ENCODE measurements at places on chromosomes 16 and 17. TPM values are rescaled to one million over a fixed set of nuclear protein-coding genes. Genes with fewer than 3 reads are reported as not detected.

DNA sequence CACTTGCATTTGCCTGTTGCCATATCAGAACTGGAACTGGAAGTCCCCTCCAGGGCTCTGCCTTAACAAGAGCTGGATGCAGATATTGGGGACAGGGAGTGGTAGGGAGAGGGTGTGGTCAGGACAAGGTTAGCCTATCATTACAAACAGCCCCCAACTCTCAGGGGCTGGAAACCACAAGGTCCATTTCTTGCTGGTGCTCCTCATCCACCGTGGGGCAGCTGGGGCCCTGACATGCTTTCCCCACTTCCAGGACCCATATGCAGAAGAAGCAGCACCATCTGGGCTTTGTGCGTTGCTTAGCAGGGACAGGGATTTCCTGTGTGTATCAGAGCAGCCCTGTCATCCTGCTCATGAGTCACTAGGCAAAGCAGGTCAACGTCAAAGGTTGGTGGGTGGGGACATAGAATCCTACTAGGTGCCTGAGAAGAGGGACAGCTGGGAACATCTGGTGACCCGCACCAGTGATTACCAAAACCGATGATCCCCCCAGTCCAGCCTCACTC is 26.9 kb downstream of the RGS9 start:
- DNase-seq: no peak

GRCh38 chr17:32266389-32267301 is 1.0 kb downstream of the RHBDL3 start:
- peak; percentile 72 for DNase-seq

Gene CASKIN1
- 9.4 TPM for total RNA-seq

- DNase-seq: no peak
These were observed 585 bp downstream of the WRAP53 start for GRCh38 chr17:7688808-7689316.

Gene MVP
- 10.8 TPM for total RNA-seq

Gene SLC16A13
- total RNA-seq: 7.1 TPM

- peak; percentile 29 for DNase-seq
These were observed 448 bp downstream of the STAT5B start for GRCh38 chr17:42275527-42276358.

DNA sequence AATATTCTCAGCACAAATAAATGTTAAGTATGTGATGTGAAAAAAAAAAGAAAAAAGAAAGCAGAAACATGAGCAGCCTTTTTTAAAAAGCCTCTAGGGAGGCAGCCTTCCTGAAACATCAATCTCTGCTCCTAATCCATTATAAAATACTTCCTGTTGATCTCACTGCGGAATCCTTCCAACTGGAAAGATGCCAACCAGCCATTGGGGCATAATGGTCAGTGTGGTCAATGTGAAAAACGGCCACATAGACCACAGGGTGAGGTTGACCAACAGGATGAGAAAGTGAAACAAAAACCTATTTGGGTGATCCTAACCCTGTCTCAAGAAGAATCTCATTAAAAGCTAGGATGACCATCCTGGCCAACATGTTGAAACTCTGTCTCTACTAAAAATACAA is 26.1 kb upstream of the ABCA8 start:
- DNase-seq: no peak

Gene KRTAP3-1
- not detected for total RNA-seq

Gene C17orf78
- not detected for total RNA-seq

Gene ABCC6
- 1.8 TPM for total RNA-seq

DNA sequence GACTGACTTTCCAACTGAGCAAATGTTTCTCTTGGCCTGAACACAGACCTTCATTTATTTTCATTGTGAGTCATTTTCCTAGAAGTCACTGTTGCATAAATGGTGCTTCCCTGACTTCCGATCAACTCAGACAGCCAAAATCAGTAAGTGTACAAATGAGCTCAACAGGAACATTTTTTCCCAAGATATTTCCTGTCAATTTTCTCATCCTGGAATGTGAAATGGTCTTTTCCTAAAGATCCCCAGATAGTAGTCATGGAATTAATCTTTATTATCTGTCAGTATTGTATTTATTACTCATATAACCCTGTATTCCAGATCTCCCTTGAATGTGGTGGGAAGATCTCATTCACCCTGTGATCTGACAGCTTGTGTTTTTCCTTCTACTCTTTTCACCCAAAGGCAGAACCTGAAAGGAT is 360.3 kb upstream of the KIF2B start:
- no peak for DNase-seq

Gene HEXIM2
- 16.1 TPM for total RNA-seq

DNA sequence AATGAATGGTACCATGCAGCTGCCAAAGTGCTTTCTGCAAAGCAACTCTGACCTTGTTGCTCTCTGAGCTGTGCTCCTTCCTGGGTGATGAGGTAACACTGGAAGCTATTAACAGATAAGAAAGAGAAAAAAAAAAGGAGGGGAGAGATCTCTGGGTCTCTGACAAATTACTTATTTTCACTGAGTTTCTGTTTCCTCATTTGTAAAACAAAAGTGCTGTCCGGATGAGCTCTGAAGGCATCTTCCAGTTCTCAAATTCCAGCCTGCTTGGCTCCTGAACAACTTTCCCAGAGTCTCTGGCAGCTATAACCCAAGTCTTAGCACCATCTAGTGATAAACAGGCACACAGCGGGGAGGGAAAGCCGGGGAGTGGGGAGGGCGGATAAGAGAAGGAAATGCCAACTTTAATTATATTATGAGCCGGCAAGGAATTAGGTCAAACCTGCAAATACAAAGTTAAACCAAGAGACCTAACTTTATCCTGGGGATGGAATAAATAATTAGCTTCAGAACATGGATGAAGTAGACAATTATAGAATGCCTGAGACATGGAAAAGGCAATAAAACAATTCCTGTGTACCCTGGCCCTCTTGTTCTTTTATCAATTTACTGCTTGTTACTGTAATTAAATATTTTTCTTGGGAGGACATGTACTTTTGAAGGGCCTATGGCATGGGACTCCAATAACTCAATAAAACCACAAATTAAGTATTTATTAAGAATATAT is 61.3 kb upstream of the KIFC3 start:
- peak; percentile 64 for DNase-seq

Gene HOXB7
- total RNA-seq: 0.14 TPM

DNA sequence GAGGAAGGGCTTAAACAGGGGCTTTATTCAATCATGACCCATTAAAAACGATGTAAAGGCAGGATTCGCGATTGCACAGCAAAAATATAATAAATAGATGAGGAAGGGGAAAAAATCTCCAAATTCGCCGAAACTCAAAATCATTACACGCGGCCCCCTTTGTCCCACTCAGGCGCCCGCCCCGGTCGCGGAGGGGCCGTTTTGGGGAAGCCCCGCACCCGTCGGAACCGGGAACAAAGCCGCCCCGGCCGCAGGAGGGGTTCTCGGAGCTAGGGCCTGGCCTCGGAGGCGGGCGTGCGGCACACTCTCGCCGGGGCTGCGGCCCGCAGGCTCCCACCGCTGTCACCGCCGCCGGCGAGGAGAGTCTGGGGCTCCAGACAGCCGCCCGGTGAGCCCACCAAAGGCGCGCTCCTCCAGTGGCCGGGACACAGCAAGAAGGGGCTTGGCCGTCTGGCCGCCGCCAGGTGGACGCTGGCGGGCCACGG is 521 bp downstream of the C16orf87 start:
- DNase-seq: peak; percentile 57

GRCh38 chr17:3754458-3755334 is 31.0 kb downstream of the HASPIN start:
- DNase-seq: peak; percentile 100

GRCh38 chr16:66651474-66651765 is 45.1 kb downstream of the CMTM4 start:
- no peak for DNase-seq

DNA sequence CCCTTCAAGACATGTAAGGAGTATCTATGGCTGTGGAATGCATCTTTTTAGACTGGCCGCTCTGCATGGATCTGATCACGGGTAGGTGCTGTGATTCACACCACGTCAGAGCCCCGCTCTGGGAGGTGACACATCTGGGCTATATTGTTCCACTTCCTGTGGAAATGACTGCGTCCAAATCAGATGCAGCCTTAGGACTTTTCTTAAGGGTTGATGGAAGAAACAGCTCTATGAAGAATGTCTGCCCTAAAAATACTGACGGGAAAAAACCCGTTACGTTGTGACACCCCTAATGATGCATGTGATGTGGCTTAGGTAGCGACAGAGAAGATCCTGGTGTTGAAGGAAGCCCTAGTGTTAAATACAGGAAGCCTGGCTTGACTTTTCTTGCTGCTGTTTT is 12.2 kb downstream of the BANP start:
- DNase-seq: no peak

- no peak for DNase-seq
These were observed 73.5 kb downstream of the FOXL1 start for GRCh38 chr16:86651823-86652222.

DNA sequence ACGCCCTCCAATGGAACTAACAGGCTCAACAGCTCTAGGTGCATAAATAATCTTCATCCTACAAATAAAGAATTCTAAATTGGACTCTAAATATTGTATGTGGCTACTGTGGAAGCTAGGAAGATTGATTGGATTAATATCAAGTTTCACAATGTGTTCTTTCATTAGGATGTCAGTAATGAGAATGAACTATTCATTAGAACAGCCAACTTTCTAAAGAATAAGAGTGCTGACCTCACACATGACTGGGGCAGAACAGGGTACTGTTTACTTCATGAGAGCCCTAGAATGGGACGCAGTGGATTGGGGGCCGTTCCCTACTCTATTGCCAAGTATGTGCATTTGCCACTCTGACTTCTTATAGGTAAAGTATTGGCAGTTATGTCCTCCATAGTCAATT is 528.2 kb upstream of the RBFOX1 start:
- no peak for DNase-seq

DNA sequence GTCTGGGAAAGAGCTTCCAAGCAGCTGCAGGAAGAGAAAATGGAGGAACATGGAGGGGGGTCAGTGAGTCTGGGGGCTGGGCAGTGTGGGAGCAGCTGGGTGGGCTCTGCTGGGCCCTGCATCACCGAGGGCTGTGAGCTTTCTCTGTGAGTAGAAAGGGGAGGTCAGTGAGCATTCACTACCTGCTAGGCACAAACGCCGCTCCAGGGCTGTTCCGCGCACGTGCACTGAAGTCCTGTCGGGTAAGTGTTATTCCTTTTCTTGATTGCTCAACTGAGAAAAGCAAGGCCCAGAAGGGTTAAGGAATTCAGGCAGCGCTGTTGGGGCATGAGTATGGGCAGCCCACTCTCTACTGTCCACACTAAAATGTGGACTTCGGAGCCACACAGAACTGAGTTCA is 4.7 kb downstream of the CACNG5 start:
- no peak for DNase-seq

Gene JUP
- 103 TPM for total RNA-seq

DNA sequence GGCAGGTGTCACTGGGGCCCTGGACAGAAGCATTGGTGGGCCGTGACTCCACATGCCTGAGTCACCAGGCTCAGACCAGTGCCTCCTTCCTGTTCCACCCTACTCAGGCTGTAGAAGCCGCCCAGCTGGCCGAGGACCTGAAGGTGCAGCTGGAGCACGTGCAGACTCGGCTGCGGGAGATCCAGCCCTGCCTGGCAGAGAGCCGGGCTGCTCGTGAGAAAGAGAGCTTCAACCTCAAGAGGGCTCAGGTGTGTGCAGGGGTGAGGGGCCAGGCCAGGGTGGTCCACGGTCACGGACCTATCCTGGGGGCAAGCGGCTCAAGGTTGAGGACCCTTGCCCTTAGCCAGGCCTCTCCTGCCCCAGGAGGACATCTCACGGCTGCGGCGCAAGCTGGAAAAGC is 9.6 kb downstream of the RNF40 start:
- DNase-seq: no peak

Gene BAIAP2
- total RNA-seq: 16.9 TPM

Gene ZNF624
- 3.0 TPM for total RNA-seq

GRCh38 chr17:43324205-43324893 is 74.4 kb upstream of the ARL4D start:
- peak; percentile 46 for DNase-seq

- DNase-seq: no peak
These were observed 4.9 kb downstream of the CDH11 start for GRCh38 chr16:65116818-65117430.

DNA sequence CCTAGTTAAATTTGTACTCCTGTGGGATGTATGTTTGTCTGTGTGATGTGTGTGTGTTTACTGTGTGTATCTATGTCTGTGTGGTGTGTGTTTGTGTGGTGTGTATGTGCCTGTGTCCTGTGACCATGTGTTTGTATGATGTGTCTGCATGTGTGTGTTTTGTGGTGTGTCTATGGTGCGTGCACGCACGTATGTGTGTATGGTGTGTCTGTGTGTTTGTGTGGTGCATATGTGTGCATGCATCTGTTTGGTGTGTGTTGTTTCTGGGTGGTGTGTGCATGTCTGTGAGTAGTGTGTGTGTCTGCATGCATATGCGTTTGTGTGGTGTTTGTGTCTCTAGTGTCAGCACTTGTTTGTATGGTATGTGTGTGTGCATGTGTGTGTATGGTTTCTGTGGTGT is 174.2 kb upstream of the RBFOX1 start:
- no peak for DNase-seq

- DNase-seq: no peak
These were observed 23.8 kb downstream of the FAM222B start for GRCh38 chr17:28818819-28819221.

Gene TMEM256
- total RNA-seq: 180 TPM

DNA sequence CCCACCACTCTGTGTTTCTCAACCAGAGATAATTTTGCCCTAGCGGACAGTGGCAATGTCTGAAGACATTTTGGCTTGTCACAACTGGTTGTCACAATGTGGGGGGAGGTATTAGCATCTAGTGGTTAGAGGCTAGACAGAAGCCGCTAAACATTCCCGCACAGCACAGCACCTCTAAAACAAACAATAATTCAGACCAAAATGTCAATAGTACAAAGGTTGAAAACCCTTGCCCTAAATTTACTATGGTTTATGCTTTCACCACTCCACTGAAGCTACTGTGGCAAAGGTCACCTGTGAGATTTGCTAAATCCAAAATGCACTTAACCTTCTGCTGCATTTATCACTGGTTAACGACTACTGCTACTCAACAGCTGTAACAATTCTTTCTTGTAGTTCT is 14.1 kb downstream of the NUP88 start:
- DNase-seq: no peak

DNA sequence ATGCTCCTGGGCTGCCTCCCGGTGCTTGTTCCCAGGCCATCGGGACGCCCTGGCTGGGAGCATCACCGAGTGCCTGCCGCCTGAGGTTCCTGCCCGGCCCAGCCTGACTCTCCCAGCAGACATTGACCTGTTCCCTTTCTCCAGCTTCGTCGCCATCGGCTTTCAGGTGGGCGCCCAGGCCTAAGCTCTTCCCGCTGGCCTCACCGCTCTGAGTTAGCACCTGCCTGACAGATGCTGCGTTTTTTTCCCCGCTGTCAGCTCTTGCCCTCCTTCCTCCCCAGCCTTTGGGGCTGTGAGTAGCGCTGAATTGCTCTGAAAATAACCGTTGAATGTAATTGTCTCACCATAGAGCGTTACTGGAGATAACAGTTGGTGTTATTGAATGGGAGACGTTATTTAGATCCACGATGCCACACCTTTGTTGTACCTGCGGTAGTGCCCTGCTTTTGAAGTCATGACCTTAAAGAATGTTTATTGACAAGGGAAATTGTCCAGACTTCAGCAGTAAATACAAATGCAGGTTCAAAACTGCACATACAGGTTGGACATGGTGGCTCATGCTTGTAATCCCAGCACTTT is 21.3 kb upstream of the SMIM5 start:
- no peak for DNase-seq

Gene HOXB3
- 0.09 TPM for total RNA-seq

Gene GJD3
- total RNA-seq: 2.3 TPM

- DNase-seq: no peak
These were observed 1.4 kb downstream of the TEN1 start for GRCh38 chr17:75980188-75981018.

Data from WTC11 (cell line).